ENCODE measurements at places on chromosomes 7 and 10.

DNA sequence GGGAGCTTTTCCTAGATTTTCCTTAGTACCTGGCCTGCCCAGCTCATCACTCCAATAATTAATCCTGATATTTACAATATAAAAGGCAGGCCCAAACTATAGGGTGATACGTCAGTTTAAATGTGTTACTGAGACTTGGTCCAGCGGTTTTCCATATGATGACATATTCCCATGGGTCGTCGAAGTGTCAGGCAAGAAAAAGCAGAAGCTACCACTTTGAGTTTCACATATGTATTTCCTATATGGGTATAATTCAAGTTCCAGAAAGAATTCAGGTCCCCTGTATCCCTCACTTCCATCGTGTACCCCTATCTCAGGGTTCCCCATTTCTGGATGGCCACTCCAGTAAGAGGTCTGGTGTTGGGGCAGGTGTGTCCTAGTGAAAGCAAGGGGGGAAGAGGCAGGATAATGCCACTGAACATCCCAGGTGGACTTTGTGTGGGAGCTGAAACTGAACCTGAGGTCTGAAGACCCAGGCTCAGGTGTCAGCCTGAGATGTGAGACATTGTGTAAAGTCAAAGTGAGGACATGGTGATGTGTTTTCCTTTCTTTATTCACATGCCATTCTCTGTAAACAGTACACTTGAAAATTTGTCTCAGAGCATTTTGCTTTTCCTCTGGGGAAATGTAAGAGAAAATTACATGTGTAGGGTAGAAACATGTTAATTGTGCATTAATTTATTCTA is 167.8 kb downstream of the PLXDC2 start:
- DNase-seq: no peak

DNA sequence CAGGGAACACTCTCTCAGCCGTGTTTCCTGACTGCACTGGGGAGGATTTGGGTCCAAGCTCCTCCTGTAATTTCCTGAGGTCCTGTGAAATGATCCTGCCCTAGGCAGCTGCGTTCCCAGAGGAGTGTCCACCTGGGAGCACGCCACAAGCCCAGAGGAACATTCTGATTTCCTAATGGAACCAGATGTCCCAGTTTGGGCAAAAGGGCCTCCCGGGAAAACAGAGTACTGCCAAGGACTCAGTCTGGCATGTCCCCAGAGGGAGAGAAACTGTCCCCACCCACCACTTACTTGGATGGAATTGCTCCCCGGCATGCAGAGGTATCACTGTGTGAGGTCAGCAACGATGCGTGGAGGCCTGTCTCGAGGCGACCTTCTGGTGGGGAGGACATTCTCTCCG is 34.5 kb downstream of the ASB13 start:
- DNase-seq: no peak

- no peak for DNase-seq
These were observed 193.2 kb downstream of the CREB5 start for GRCh38 chr7:28605427-28606085.

DNA sequence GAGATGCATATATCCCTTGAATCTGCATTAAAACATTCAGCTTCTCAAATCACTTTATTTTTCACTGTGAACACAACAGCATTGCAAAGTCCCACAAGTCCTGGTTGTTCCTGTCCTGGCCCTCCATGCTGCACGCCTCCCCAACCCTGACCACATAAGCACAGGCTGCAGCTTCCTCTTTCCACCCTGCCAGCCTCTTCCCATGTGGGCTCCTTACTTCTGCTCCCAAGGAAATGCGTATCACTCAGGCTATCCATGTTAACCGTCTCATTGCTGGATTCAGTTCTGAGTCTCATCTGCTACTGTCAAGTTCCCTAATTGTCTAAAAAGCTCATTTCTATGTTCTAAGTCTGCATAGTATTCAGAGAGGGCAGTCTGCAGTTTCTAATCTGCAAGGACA is 89.7 kb upstream of the ZPBP start:
- DNase-seq: no peak

- DNase-seq: no peak
These were observed 130.1 kb upstream of the VWC2 start for GRCh38 chr7:49643321-49643720.

DNA sequence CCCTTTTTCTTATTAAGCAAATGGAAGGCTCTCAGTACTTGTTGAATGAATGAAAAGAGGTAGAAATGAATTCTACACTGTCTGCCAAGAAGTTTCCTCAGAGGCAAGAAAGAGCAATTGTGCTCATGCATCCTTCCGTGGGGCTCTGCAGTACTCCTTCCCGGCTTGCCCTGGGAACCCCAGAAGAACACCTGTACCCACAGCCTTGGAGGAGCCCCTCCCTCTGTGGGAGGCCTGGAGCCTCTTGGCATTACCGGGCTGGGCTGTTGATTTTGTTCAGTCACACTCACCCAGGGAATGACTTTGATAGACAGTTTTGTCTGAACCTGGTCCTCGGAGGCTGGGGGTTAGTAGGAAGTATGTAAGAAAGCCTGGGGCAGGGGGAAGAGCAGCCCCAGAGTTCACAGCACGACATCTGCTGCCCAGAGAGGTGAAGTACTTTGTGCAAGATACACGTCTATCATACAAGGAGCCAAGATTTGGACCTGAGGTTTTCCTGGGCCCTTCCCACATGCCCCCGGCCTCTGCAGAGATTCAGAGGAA is 134.8 kb upstream of the GDF10 start:
- DNase-seq: no peak

GRCh38 chr10:101050208-101051069 is 11.3 kb upstream of the KAZALD1 start:
- peak; percentile 85 for DNase-seq

DNA sequence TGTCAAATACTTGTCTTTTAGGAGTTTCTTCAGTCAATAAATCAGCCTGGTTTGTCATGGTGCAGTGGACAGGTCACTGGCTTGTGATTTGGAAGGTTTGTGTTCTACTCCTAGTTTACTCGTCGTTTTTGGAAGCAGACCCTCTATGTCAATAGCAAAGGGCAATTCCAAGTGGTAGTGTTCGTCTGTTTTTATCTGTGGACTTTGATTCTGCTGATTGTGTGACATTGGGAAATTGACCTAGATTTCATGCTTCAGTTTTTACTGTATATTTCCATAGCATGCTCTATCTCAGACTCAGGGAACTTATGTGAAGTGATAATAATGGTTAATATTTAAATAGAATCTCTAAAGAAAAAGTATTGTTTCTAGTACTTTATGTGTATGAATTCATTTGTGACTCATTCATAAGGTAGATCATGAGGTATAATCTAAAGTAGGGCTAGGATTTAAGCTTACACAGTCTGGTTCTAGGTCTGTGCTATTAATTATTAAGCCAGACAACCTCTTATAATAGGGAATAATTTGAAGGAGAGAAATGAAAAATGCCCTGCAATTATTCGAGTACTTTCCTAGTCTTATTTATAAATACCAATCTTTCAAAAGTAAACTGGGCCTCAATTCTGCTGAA is 198.1 kb downstream of the REEP3 start:
- DNase-seq: no peak

DNA sequence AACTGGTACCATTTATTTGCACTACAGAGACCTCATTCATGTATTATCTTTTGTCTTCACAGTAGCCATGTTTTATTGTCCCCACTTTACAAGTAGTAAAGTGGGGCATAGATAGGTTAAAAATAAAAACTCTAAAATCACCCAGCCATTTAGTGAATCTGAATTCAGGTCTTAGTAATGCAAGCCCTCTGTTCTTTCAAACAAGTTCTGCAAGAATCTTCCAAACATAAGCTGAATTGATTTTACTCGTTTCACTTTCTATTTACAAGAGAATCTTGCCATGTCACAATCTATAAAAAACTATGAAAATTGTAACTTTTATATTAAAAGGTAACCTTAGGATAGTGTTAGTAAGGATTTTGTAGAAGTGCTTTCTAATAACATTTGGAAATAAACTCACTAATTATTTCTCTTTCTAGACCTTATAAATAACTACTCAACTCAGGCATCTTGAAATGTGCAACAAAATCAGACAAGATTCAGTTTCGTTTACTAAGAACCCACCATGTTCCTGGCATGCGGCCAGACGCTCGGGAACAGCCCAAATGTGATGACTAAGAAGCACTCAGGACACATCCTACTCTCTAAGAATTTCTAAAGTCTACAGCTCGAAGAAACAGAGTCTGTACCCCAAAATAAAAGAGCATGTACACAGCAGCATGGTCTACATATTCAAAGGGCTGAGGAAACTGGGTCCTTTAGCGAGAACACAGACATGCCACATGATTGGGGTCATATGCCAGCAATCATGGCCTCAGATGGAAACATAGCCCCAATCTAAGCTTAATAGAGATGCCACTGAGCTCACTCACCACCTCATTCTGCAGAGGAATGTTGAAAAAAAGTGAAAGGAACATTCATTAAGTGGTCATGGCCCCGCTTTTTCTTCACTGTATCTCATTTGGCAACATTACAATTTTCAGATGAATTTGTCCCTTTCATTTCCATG is 167.6 kb downstream of the AMPH start:
- peak; percentile 64 for DNase-seq

- no peak for DNase-seq
These were observed 204.5 kb downstream of the GRM3 start for GRCh38 chr7:86848226-86848625.

DNA sequence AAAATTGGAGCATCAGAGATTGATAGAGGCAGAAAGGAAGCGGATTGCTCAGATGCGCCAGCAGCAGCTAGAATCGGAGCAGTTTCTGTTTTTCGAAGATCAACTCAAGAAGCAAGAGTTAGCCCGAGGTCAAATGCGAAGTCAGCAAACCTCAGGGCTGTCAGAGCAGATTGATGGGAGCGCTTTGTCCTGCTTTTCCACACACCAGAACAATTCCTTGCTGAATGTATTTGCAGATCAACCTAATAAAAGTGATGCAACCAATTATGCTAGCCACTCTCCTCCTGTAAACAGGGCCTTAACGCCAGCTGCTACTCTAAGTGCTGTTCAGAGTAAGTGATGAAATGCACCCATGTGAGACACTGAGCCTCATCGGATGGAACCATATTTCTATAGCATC is 33.1 kb downstream of the STAMBPL1 start:
- no peak for DNase-seq

All from effector memory CD8-positive, alpha-beta T cell (primary cell).